Myocyte (in vitro differentiated cells): ENCODE measurements at places on chromosomes 4 and X. TPM values are rescaled to one million over a fixed set of nuclear protein-coding genes. Genes with fewer than 3 reads are reported as not detected.
A peak's percentile ranks its signal among the peaks of the same experiment; 100 is the strongest.

DNA sequence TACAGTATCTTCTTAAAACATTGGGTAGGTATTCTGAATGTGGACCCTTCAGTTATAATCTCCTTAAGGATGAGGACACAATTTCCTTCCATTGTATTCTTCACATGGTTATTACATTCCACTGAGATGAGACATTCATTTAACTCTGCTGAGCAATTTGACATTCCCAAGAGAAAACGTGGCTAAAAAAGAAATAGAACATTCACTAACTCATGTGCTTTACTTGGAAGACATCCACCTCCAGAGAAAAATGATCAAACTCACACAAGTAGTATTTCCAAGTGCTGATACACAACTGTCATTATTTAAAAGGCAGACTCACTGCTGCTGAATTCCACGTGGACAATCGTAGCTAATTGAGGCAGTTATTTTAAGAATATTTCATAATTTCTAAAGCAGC, 227.9 kb upstream of the ANKRD50 start:
- peak; percentile 92 for DNase-seq

GRCh38 chrX:153226344-153227185, 47.5 kb downstream of the MAGEA1 start:
- DNase-seq: no peak

DNA sequence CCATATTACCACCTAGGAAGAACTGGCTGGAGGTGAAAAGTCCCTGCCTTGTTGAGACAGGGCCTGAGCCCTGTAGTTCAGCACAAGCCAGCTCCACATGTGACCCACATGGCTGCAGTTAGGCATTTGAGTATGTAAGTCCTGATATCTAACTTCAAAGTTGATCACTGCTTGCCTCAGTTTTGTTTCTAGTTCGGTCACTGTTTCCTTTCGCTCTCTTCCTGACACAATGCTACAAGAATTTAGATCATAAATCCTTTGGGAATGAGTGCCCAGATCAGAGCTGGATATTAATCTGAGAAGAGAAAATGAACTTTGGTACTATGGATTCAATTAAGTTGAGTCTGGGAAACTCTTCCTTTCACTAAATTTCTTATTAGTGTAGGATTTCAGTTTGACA, 48.4 kb downstream of the AKAP4 start:
- DNase-seq: no peak

DNA sequence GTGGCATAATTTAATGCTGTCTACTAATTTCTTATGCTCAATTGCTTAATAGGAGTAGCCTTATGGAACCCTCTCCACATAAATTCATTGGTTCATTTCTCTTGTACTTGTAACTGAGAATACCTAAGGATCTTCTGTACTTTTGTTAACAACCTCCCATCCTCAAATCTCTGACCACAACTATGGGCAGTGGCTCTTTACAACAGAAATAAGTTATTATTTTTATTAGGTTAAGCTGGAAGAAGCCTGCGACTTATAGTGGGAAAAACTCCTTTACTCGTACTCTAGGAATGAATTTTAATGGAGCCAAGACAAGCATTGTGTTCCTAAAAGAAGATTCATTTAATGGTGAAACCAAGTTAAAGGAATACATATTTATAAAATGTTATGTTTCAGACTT, 337.1 kb upstream of the CTSO start:
- DNase-seq: no peak

- DNase-seq: no peak
These were observed 368.6 kb downstream of the HNRNPD start for GRCh38 chr4:82005158-82005557.

DNA sequence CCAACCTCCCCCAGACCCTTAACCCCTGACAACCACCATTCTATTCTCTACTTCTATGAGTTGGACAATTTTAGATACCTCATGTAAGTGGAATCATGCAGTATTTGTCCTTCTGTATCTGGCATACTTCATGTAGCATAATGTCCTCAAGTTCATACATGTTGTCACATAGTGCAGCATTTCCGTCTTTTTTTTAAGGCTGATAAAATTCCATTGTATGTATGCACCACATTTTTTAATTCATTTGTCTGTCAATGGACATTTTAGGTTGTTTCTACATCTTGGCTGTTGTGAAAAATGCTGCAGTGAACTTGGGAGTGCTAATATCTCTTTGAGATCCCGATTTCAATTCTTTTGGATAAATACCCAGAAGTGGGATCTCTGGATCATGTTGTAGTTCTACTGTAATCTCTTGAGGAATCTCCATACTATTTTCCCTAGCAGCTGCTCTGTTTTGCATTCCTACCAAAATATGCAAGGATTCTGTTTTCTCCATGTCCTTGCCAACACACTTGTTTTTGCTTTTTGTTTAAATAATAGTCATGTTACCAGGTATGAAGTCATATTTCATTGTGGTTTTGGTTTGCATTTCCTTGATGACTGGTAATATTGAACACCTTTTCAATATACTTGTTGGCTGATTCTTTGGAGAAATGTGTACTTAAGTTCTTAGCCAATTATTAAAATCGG, 48.8 kb upstream of the ADAD1 start:
- peak; percentile 53 for DNase-seq

GRCh38 chrX:39983715-39984114, 114.0 kb downstream of the BCOR start:
- DNase-seq: peak; percentile 80

DNA sequence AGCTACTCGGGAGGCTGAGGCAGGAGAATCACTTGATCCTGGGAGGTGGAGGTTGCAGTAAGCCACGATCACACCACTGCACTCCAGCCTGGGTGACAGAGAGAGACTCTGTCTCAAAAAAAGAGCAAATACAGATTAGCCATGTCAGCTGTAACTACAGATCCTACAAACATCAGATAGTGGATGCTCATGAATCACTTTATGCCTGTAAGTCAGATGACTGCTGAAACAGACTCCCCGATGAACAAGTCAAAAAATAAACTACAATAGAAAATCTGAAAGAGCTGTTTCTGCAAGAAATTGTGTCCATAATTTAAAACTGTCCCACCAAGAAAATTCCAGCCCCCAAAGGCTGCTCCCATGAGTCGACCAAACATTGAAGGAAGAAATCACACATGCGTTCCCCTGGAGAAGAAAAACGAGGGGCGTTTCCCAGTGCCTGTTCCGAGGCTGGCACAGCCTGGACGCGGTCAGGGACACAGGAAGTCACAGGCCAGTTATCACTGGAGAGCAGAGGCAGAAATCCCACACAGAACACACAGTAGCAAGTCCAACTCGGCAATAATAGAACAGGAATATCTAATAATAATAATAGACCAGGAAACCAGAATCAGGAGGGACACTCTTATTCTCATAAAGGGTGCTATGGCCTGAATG, 30.0 kb upstream of the GTPBP6 start:
- DNase-seq: no peak

DNA sequence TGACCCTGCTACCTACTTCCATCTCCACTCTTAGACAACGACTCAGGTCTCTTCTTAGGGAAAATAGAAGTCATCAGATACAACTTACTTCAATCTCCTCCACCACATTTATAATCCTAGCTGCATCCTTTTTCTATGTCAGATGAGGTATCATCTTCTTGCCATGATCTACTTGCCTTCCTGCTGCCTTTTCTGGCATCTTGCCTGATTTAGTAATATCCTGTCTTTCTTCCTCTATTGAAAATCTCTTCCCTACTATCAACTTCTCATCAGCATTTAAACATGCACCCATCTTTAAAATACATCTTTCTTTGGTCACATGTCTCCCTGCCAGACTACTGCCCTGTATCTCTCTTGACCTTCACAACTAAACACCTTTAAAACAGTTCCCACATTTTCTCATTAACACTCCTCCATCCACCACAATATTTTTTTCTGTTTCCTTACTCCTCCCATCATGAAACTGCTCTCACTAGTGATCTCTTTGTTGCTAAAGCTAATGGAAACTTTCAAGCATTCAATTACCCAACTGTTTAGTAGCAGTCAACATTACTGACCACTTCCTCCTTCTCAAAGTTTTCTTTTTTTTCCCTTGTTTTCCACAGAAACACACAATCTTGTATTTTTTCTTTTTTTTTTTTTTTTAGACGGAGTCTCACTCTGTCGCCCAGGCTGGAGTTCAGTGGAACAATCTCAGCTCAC, 100.8 kb upstream of the CXorf66 start:
- no peak for DNase-seq

- DNase-seq: no peak
These were observed 563.6 kb downstream of the ADGRL3 start for GRCh38 chr4:61763682-61764081.

GRCh38 chrX:71618303-71618721, at the start of gene CXCR3:
TSS of gene CXCR3 (minus strand) at chrX:71618511. CDS start at chrX:71618449, 62 bp downstream.
- peak; percentile 65 for DNase-seq

DNA sequence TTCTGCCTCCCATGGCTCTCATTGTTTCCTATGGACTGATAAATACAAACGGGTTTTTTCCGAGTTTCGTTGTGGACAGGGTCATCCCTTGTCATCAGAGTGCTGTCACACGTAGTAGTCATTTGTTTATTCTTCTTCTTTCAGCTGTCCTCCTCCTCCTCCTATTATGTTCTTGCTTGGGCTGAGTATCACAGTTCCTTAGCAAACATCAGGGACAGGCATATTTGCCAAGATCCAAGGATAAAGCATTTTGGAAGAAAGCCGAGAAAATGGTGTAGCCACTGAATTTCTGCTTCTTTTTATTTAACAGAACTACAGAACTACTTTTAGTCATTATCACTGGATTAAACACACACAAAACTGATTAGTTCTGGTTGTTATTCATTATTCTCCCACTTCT, 167.9 kb downstream of the MAML3 start:
- DNase-seq: no peak

DNA sequence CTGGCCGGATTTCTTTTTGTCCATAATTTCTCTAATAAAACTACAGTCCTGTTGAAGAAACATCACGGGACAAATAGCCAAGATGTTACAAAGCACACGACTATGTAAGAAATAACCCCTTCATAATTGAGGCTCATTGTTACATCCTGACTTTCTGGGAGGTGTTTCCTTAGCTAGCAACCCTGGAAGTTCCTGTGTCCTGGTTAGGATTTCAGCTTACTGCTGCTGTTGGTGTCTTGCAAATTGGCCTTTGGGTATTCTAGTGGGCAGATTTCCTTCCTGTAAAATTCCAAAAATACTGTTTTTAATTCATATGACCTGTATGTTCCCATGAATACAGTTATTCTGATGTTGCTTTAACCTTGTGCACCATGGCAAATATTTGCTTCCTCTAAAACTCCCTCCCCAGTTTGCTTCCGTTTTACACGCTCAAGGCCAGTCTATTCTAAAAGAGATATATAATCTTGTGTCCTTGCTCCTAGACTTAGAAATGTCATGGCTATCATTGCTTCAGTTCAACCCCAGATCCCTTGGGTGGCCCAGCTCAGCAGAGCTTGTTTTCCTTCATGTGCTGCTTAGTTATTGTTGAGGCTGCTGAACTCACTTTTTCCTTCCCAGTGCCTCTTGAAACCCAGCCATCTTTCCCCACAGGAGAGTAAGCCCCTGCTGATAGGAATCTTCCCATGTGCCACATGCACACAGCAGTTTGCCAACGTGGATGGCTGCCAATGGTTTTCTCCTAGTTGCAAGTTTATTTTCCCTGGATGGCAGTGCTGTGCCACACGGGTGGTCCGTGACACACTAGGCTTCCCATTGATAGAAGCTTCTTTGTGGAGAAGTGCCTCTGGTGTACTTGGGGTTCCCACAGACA, 75.8 kb downstream of the TSPAN7 start:
- DNase-seq: no peak

DNA sequence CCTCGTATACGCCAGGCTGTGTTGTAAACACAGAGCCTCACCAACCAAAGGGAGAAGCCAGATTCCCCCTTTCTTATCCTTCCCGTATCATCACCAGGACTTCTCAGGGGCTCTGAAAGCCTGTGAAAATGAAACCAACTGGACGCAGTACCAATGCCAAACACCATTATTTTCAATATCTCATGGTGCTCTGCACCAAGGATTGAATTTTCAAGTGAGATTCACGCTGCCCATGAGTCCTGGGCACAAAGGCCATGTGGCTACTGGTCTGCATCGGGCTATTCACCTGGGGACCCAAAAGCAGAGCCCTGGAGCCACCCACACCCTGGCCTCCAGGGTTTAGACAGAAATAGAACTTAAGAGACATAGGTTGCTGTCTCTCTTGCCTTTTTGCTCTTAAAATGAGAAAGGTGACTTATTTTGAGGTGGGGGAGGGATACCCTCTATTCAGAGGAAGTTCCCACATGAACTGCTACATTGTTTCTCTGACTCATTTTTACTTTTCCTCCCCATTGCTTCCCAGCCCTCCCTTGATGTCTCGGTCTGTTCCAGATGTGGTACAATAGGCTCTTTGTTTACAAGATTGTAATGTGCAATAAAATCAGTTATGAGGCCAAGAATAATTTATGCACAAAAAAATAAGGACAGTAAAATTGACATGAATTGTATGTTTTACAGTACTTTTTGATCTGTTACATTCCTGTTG, 55.4 kb downstream of the MAML3 start:
- DNase-seq: no peak

DNA sequence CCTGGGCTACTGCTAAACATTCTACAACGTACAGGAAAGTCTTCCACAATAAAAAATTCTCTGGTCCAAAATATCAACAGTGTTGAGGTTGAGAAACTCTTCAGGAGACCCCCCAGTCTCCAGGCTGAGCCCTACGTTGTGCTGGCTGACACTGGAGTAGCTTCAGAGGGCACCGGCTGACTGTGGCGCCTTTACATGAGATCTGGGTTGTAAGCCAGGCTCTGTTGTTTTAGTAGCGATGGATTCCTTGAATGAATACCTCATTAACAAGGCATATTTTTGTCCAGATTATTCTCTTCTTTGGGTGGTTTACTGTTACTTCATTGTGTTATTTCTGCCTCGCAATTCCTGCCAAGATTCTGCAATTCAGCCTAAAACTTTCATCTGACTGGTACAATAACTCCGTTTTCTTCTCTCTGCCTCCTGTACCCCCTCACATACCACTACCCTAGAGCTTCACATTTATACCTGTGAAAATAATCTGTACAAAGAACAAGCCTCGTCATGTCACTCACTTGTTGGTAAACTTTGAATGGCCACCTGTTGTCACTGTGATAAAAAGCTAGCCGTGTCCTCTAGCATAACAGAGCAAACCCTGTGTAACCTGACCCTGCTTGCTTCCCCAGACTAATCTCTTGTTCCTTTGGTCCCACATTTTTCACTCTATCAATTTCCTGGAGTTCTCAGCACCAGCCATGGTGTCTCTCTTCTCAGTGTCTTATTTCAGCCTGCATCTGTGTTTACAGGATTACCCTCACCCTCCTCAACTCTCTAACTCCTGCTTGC, 1476.1 kb upstream of the TENM3 start:
- DNase-seq: no peak

- peak; percentile 50 for DNase-seq
These were observed 768 bp downstream of the MID2 start for GRCh38 chrX:107826238-107827029.

- no peak for DNase-seq
These were observed 25.6 kb upstream of the DHRSX start for GRCh38 chrX:2526390-2526789.

Gene TLR2
- 0.47 TPM in 1 of 2 replicates, not detected in the other for total RNA-seq

Gene OTC
- total RNA-seq: not detected in 2 replicates

Gene SMIM14
- total RNA-seq: 16.1 and 25.4 TPM in 2 replicates

Gene FDCSP
- total RNA-seq: not detected in 2 replicates

Gene FAM133A
- total RNA-seq: not detected in 2 replicates

Gene F9
- not detected in 2 replicates for total RNA-seq

Gene SRPX2
- total RNA-seq: 42.1 and 67.7 TPM in 2 replicates

Gene C4orf17
- 0.31 TPM in 1 of 2 replicates, not detected in the other for total RNA-seq

Gene GC
- not detected in 2 replicates for total RNA-seq
